ENCODE measurements at places on chromosomes 4 and X. TPM values are rescaled to one million over a fixed set of nuclear protein-coding genes. Genes with fewer than 3 reads are reported as not detected.

DNA sequence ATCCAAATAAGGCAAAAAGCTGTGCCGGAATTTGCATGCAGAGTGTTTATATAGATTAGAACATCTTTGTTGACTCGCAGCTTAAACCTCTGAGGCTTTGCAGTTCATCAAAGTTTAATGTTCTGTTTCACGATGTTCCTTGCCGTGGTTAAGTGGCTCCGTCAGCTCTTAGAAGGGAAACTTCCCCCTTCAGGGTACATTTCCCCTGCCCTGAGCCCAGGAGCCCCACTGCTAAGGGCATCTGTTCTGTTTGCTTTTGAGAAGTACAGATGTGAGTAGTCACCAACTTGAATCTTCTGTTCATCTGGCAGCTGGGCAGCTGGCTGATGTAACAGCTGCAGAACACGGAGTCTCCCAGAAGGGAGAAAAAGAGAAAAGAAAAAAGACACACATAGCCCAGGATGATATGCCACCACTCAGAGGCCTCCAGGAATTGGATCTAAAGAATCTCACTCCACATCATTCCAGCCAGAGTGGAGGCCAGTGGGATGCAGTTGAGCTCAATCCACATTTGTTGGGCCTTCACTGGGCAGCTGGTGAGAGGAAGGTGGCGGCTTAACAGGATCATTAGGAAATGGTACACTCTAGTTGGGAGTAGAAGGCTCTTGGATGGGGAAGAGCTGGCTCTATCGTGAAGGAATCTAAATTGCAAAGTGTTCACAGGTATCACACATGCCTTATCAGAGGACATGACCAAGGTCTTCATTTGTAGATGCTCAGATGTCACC lies 178.7 kb upstream of the RBPJ start:
- H3K4me3 ChIP-seq = no peak overlapping the region
- no peaks in the 10 kb centered on the region for H3K36me3 ChIP-seq
- H3K27ac ChIP-seq = peak overlapping the region; percentile 26
- H3K4me1 ChIP-seq = peaks cover 42% of the 10 kb centered on the region
- no peaks in the 10 kb centered on the region for H3K27me3 ChIP-seq

DNA sequence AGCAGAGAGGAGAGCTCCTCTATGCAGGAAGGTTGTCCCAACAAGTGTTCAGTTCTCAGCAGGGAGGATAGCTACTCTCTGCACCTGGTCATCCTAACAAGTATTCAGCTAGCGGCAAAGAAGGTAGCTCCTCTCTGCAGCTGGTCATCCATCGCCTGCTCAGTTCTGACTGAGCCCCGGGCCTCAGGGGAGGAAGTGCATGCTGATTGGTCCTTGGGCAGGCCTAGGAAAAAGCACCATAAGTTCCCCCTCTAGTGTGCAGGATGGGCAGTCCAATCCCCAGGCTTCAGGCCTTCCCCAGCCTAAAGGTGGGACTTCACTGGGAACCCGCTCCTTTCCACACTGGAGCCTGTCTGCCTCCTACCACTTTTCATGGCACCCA lies 4.4 kb upstream of the FBXW7 start:
- H3K27ac ChIP-seq = no peak overlapping the region
- no peak for DNase-seq
- H3K4me3 ChIP-seq = no peak overlapping the region
- H3K27me3 ChIP-seq = no peaks in the 10 kb centered on the region
- peaks cover 10% of the 10 kb centered on the region for H3K4me1 ChIP-seq
- H3K36me3 ChIP-seq = no peaks in the 10 kb centered on the region

GRCh38 chr4:188372829-188373228 lies 233.6 kb downstream of the TRIML1 start:
- no peak overlapping the region for H3K27ac ChIP-seq
- no peak overlapping the region for H3K4me3 ChIP-seq
- no peak for DNase-seq

GRCh38 chrX:80486299-80486698 lies 66.1 kb downstream of the TENT5D start:
- no peaks in the 10 kb centered on the region for H3K4me1 ChIP-seq
- DNase-seq = no peak
- H3K27me3 ChIP-seq = no peaks in the 10 kb centered on the region
- H3K27ac ChIP-seq = no peak overlapping the region
- no peaks in the 10 kb centered on the region for H3K36me3 ChIP-seq
- no peak overlapping the region for H3K4me3 ChIP-seq

DNA sequence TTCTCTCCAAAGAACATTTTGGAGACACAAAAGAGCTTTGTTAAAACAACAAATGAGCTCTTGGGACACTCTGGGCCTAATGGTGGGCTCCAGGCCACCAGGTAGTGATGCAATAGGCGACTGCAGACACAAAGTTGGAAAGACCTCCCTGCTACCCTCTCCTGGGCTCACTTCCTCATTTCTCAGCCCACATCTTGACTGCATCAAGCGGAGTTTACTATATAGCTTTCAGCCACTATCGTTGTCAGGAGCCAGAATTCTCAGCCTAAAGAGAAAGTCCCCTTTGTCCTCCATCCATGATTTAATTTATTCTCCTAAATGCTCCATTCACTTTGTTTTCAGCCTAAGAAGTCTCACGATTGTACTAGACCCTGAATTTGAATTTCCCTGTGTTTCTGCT lies 114.9 kb downstream of the EFHC2 start:
- peaks cover 8% of the 10 kb centered on the region for H3K27me3 ChIP-seq
- H3K36me3 ChIP-seq = no peaks in the 10 kb centered on the region
- no peak overlapping the region for H3K27ac ChIP-seq
- DNase-seq = no peak
- no peak overlapping the region for H3K4me3 ChIP-seq
- H3K4me1 ChIP-seq = no peaks in the 10 kb centered on the region

The IKBKG gene
- total RNA-seq = 18.5 TPM

The ZFP42 gene
- total RNA-seq = not detected

The SCML2 gene
- total RNA-seq = 0.88 TPM

GRCh38 chr4:165207016-165207430 lies 338 bp upstream of the KLHL2 start:
- H3K36me3 ChIP-seq = no peaks in the 10 kb centered on the region
- peaks cover 21% of the 10 kb centered on the region for H3K4me1 ChIP-seq
- H3K4me3 ChIP-seq = peak overlapping the region; percentile 88
- no peaks in the 10 kb centered on the region for H3K27me3 ChIP-seq

GRCh38 chrX:11406109-11406765 lies 113.0 kb downstream of the AMELX start:
- H3K4me1 ChIP-seq = peaks cover 7% of the 10 kb centered on the region
- no peak for DNase-seq
- H3K27me3 ChIP-seq = no peaks in the 10 kb centered on the region
- H3K27ac ChIP-seq = peak overlapping the region; percentile 60
- H3K36me3 ChIP-seq = no peaks in the 10 kb centered on the region
- H3K4me3 ChIP-seq = no peak overlapping the region

The USP46 gene
- total RNA-seq = 12.4 TPM

DNA sequence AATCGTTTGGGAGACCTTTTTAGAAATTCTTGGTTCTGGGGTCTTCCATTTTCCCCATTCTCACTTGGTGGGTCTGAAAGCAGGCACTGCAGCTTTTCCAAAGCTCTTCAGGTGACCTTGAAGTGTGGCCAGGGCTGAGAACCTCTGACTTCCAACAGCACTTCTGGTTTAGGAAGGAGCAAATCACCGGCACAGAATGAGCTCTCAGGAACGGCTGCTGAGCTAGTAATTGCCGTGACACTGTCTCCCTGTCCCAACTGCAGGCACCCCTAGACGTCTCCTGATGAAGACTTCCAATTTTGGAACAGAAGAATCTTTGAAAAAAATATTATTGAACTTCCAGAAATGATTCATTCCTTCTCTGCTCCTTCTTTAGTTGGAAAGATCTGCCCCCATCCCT lies 31.3 kb downstream of the CD38 start:
- no peak overlapping the region for H3K27ac ChIP-seq
- no peaks in the 10 kb centered on the region for H3K4me1 ChIP-seq
- H3K4me3 ChIP-seq = no peak overlapping the region
- H3K36me3 ChIP-seq = no peaks in the 10 kb centered on the region
- peaks cover 20% of the 10 kb centered on the region for H3K27me3 ChIP-seq
- no peak for DNase-seq

The SSX1 gene
- total RNA-seq = not detected

The DCK gene
- total RNA-seq = 13.8 TPM

The BMP3 gene
- not detected for total RNA-seq

DNA sequence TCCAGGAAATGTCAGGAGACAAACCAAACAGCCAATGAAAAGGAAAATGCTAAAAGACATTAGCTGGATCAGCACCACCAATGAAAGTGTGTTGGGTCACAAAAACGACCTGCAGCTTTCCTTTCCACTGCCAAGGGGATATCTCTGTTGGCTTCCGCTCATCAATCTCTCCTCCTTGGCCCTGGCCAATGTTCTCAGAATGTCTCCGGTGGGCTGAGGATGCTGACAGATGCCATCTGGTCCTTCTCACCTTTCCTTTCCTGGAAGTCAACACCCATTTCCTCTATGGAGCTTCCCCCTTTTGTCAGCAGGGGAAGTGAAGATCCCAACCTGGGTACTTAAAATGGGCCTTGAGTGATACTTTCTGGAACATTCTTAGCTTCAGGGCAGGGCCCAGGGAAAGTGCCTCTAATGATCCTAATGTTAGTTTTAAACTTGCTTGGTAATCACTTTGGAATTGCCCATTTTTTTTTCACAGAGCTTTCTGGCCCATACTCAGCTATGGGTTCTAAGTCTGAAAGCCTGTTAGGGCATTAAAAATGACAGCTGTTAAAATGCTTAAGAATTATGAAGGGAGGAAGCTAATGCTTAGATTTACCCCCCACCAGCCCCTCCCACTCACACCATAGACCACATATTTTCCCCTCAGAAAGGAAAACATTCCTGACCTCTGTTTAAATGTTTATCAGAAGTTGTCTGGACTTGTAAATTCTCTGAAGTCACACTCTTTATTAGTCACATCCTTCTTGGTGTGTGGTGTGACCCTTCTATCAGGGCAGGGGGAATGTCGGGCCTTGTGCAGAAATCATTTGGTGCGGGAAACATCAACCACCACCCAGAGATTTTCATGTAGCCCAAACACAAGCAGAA lies 29.2 kb downstream of the IGFBP7 start:
- H3K27ac ChIP-seq = peak overlapping the region; percentile 96
- no peaks in the 10 kb centered on the region for H3K27me3 ChIP-seq
- H3K4me1 ChIP-seq = peaks cover 77% of the 10 kb centered on the region
- H3K36me3 ChIP-seq = peaks cover 32% of the 10 kb centered on the region
- DNase-seq = peak; percentile 21

DNA sequence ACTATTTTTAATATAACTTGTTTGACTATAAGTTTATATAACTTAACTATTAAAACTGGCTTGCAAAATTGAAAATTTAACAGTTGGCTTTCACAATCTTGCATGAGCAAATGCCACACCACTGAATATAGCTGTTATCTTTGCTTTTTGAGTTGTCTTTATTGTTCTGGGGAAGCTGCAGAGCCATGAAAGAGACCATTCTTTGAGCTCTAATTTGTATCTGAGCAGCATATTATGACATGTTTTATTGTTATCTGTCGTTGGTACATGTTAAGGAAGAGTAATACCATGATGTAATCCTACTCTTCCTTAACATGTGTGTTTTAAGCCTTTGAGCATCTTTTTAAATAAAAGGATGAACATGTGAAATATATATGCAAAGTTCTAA lies 97.1 kb upstream of the ANK2 start:
- H3K4me3 ChIP-seq = no peak overlapping the region
- H3K27ac ChIP-seq = no peak overlapping the region
- no peaks in the 10 kb centered on the region for H3K36me3 ChIP-seq
- H3K27me3 ChIP-seq = peaks cover 4% of the 10 kb centered on the region
- DNase-seq = no peak

DNA sequence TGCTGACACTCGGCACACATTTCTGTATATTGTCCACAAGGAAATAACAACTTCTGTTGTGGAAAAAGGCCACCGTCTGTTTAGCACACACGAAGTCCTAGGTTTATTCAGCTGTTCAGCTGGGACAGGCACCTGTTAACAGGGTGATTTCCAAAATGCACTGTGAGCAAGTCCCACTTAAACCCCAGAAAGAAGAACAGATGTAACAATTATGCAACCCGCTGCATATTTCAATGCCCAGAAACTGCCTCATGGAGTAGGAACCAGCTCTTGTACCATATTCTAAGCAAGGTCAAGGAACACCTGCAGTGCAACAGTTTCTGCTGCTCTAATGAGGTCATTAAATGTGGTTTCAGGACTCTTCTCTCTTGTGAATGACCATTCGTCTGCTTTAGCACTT lies 77.1 kb downstream of the GEMIN8 start:
- H3K4me1 ChIP-seq = no peaks in the 10 kb centered on the region
- peaks cover 15% of the 10 kb centered on the region for H3K27me3 ChIP-seq
- no peak overlapping the region for H3K27ac ChIP-seq
- no peak overlapping the region for H3K4me3 ChIP-seq

GRCh38 chrX:119181491-119181890 lies 53.9 kb upstream of the KIAA1210 start:
- H3K4me3 ChIP-seq = no peak overlapping the region
- no peak overlapping the region for H3K27ac ChIP-seq
- no peaks in the 10 kb centered on the region for H3K36me3 ChIP-seq
- no peaks in the 10 kb centered on the region for H3K4me1 ChIP-seq
- no peaks in the 10 kb centered on the region for H3K27me3 ChIP-seq
- DNase-seq = no peak

DNA sequence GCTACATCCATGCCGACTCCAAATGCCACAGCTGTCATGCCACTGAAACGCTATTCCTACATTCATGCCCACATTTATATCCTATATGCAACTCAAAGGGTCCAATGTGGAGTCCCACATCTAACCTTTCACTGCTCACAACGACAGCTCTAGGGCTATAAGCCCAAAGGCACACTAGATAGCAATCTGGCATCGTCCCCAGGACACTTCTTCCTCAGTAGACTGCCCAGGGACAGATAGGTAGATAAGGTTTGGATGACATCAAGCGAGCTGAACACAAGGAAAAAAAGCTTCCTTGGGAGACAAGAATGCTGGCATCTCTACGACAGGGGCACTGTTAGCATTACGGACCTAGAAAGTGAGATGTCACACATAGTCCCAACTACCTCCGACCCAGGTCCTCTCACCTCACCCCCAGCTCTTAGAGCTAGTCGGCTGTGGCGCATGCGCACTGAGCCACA lies 685 bp downstream of the RAB9B start:
- no peak overlapping the region for H3K27ac ChIP-seq
- peaks cover 38% of the 10 kb centered on the region for H3K27me3 ChIP-seq
- peak; percentile 80 for DNase-seq
- no peaks in the 10 kb centered on the region for H3K4me1 ChIP-seq
- H3K36me3 ChIP-seq = no peaks in the 10 kb centered on the region

The ADH1A gene
- total RNA-seq = not detected

DNA sequence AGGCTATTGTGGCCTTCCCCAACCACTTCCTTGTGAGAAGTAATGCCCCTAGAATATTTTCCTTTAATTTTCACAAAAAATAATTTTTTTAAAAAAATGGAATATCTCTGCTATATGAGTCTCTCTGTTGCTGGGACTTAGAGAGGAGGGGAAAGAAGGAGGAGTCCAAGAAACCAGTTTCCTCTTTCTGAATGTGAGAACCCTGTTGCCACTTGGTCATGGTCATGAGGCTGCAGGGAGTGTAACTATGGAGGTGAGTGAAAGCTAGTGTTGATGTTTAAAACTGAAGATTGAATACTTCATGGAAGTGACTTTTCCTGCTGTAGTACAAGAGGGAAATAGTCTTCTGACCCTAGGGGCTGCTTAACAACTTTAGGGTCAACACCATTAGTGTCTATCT lies 20.4 kb downstream of the KIAA1210 start:
- no peaks in the 10 kb centered on the region for H3K4me1 ChIP-seq
- DNase-seq = no peak
- no peak overlapping the region for H3K4me3 ChIP-seq
- H3K27ac ChIP-seq = no peak overlapping the region
- H3K27me3 ChIP-seq = peaks cover 8% of the 10 kb centered on the region

The DNAAF6 gene
- not detected for total RNA-seq

The RWDD4 gene
- 25.9 TPM for total RNA-seq

GRCh38 chrX:77960567-77960966 lies 8.9 kb downstream of the PGAM4 start:
- H3K27ac ChIP-seq = no peak overlapping the region
- no peaks in the 10 kb centered on the region for H3K36me3 ChIP-seq
- no peak overlapping the region for H3K4me3 ChIP-seq
